ENCODE measurements at places on chromosomes 6 and 20.

- no peak for DNase-seq
Observed at GRCh38 chr6:70375882-70376281, 37.4 kb upstream of the FAM135A start.

GRCh38 chr20:47285189-47285588 lies 71.3 kb downstream of the ZMYND8 start:
- no peak for DNase-seq

GRCh38 chr6:156720691-156721685 lies 56.2 kb upstream of the ARID1B start:
- no peak for DNase-seq

DNA sequence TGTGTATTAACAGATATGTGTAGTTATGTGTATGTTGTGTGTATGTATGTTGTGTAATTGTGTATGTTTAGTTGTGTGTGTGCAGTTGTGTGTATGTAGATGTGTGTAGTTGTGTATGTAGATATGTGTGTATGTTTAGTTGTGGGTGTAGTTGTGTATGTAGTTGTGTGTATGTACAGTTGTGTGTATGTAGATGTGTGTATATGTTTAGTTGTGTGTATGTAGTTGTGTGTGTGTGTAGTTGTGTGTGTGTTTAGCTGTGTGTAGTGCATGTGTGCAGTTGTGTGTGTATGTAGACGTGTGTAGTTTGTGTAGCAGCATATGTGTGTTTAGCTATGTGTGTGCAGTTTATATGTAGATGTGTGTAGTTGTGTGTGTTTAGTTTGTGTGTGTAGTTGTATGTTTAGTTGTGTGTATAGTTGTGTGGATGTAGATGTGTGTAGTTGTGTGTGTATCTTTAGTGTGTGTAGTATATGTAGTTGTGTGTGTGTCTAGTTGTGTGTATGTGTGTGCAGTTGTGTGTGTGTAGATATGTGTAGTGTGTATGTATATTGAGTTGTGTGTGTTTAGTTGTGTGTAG lies 16.3 kb downstream of the SIRT5 start:
- DNase-seq, result no peak

GRCh38 chr6:4349323-4349722 lies 213.9 kb upstream of the ECI2 start:
- DNase-seq, result no peak

GRCh38 chr20:58471193-58472164 lies 43.7 kb downstream of the APCDD1L start:
- no peak for DNase-seq

DNA sequence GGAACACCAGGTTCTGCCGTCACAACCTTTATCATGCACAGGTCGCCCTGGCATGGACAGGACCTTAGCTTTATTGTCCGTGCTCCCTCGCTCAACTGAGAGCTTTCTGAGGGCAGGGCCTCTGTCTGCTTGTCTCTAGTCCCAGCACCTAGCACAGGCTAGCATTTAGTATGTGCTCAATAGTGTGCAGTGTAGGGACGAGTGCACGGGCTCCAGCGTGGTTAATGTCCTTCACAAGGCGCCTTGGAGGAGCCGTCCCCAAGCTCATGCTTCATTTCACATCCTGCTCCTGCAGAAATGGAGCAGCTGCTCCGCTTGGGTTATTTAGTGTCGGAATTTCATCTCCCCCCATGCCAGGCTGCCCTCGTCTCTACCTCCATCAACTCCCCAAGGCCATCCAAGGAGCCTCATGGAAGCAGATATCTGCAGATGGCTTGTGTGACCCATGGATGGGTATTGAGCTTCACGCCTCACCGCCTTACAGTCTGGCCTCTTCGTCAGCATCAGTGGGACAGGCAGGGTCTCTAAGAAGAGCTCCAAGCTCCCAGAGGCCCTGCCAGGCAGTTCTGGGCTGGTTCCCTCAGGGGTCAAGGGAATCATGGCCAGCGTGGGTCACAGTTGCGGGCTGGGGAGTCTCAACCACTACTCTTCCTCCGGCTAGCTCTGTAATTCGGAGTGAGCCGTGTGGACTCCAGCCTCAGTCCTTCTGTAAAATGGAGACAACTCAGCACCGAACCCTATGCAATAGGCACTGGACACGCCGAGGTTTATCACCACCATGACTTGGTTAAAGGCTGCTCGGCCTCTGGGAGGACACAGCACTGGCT lies 60.8 kb upstream of the APCDD1L start:
- no peak for DNase-seq

DNA sequence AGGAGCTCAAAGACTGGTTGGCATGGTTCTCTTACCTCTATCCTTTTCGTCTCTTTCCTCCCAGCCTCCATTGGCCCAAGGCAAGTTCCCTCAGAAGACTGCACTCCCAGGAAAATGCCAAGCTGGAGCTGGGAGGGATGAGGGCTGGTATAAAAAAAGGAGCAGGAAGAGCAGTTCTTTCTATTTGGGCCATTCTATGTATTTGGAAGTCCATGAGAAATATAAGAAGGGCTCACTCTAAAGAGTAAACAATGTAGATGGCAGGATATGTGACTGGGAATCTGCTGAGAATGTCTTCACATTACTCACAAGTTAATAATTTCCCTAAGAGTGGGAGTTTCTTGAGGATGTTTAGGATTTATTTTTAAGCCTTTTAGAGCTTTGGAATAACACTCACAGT lies 36.6 kb upstream of the ADTRP start:
- DNase-seq, result no peak

- DNase-seq, result no peak
Observed at GRCh38 chr6:34900321-34901031, 11.4 kb downstream of the ANKS1A start.

DNA sequence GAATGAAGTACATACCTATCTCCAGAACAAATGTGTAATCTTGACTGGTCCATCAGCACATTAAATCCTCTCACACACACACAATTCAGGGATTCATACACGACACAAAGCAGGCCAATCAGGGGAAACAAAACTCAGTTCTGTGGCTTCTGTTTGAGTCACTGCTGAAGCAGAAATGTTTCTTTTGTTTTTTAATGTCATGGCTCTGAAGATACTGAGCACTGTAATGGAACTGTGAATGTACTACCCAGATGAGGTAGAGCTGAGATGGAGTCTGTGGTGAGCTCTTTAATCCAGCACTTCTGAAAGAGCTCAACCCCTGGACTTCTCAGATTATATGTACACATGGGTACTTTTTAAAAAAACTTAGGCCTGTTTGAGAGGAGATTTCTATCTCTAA lies 116.4 kb downstream of the THEMIS start:
- no peak for DNase-seq

DNA sequence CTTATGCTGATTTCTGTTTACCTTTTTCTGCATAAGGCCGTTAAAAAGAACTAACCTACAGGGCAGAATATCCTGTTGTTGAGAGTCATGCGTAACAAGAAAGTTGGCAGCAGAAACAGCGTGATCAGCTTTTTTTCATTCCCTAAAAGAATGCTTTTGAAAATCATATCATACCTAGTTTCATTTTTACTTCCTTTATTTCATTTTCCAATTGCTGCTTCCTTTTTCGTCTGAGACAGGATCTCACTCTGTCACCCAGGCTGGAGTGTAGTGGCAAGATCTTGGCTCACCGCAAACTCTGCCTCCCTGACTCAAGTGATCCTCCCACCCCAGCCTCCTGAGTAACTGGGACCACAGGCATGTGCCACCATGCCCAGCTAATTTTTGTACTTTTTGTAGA lies 4.1 kb downstream of the CALHM6 start:
- no peak for DNase-seq
